ENCODE measurements at places on chromosomes 12 and 14.

GRCh38 chr14:23299211-23299957 lies 3.3 kb downstream of the PPP1R3E start:
- no peak for DNase-seq

- DNase-seq = no peak
These were observed 43.9 kb downstream of the DCAF4 start for GRCh38 chr14:72970058-72970630.

DNA sequence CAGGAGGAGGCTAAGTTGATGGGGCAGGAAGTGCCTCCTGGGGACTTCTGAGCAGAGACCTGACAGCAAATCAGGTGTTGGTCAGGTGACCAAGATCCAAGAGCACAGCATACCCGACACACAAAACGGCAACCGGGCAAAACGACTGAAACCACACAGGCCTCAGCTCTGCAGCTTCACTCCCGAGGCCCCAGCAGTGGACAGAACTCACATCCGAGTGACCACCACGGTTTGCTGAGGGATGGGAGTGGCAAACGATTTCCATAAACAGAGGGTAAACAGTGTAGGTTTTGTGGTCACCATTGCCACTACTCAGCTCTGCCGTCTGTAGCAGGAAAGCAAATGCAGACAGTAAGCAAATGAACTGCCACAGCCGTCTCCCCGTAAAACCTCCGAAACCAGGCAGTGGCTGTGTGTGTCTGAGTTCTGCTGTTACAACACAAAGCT lies 14.4 kb downstream of the CHFR start:
- DNase-seq = no peak

- peak; percentile 55 for DNase-seq
These were observed 6.6 kb upstream of the ABCD2 start for GRCh38 chr12:39626033-39626814.

- no peak for DNase-seq
These were observed 16.6 kb downstream of the ZFYVE21 start for GRCh38 chr14:103731916-103732867.
